GM23248 (cell line): ENCODE measurements at places on chromosomes 7 and 10. TPM values are rescaled to one million over a fixed set of nuclear protein-coding genes. Genes with fewer than 3 reads are reported as not detected.

DNA sequence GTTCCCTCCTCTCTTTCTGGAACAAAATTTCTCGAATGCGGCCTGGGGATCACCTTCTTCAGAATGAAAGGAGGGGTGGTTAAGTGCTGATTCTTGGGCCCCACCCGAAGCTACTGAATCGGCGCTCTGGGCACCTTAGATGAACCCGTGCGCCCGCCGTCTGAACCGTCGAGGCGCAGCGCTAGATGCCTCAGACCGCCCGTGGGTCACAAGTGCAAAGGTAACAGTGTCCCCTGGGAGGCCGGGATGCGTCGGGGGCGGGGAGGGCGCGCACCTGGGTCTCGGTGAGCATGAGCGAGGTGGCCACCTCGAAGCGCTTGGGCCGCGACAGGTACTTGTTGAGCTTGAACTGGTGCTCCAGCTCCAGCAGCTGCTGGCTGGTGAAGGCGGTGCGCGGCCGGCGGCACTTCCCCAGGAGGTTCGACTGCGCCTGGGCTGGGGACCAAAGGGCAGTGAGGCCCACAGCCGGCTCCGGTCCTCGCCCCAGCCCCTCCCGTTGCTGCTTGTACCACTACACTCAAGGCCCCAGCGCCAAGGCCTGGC lies 4.2 kb downstream of the MNX1 start:
- peaks cover 96% of the 10 kb centered on the region for H3K27me3 ChIP-seq
- H3K27ac ChIP-seq = no peak overlapping the region
- H3K4me3 ChIP-seq = no peak overlapping the region
- no peaks in the 10 kb centered on the region for H3K36me3 ChIP-seq
- no peak for DNase-seq
- no peaks in the 10 kb centered on the region for H3K4me1 ChIP-seq

SUGCT gene
- 7.1 and 8.9 TPM in 2 replicates for polyA plus RNA-seq

HHEX gene
- polyA plus RNA-seq = 0.10 and 0.32 TPM in 2 replicates

- DNase-seq = no peak
- no peaks in the 10 kb centered on the region for H3K27me3 ChIP-seq
- H3K4me3 ChIP-seq = no peak overlapping the region
- peaks cover 4% of the 10 kb centered on the region; the same call in 1 of the 2 replicates for H3K4me1 ChIP-seq
Measured at GRCh38 chr10:44971935-44972757, 6.5 kb downstream of the DEPP1 start.

DNA sequence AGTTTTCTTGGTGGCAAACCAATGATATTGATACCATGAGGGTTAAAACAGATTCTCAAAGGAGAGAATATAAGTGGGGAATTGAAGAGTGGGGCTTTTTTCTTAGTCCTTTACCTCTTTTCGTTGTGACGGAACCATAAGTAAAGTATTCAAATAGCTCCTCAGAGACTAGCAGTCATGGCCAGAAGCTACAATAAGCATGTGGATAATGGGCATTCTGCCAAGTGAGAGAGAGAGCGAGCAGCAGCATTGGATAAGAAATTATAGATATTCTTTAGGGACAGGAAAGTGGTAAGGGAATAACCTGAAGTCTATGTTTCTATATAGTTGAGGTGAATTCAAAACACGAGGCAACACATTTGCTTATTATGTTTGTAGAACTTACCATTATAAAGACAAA lies 235.1 kb downstream of the SEMA3E start:
- H3K27ac ChIP-seq = no peak overlapping the region
- peak; percentile 3 for DNase-seq
- H3K36me3 ChIP-seq = no peaks in the 10 kb centered on the region
- no peak overlapping the region for H3K4me3 ChIP-seq

GRCh38 chr7:152459724-152460251 lies 24.0 kb upstream of the KMT2C start:
- H3K27me3 ChIP-seq = no peaks in the 10 kb centered on the region
- no peak overlapping the region for H3K27ac ChIP-seq
- DNase-seq = peak; percentile 55
- 0 out of 2 replicates have a peak, but pooled peaks cover 4% of the 10 kb centered on the region for H3K4me1 ChIP-seq
- H3K36me3 ChIP-seq = no peaks in the 10 kb centered on the region
- no peak overlapping the region for H3K4me3 ChIP-seq

- no peaks in the 10 kb centered on the region for H3K27me3 ChIP-seq
- H3K36me3 ChIP-seq = no peaks in the 10 kb centered on the region; the same call in 1 of the 2 replicates
- no peak for DNase-seq
- no peak overlapping the region for H3K27ac ChIP-seq
- no peaks in the 10 kb centered on the region for H3K4me1 ChIP-seq
- H3K4me3 ChIP-seq = no peak overlapping the region
Measured at GRCh38 chr10:121844537-121844936, 83.3 kb downstream of the ATE1 start.

LAMB1 gene
- polyA plus RNA-seq = 107 and 108 TPM in 2 replicates

DNA sequence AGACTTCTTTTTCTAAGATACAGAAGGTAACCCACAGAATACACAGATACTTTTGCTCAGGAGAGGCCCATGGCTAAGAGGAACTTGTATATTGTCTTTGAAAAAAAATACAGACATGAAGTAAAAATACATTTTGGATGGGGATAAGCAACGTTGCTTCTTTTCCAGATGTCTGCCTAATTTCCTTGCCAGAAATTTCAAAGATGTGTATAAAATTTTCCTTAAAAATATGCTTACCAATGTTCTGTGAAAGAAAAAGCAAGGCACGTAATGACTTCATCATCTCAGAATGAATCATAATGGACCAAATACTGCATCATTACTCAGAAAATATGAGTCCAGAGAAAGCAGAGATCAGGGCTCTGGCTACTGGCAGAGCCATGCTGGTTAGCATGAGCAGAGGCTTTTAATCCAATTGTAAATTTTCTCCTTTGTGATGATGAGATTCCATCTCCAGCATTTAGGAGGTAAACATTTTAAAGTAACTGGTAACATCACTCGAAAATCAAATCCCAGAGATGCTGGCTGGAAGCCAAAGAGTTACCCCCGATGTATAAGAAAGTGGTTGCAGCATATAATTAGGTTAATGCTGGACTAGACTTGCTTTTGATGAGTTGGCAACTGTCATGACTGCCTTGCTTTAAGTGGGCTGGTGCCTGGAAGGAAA lies 272.5 kb downstream of the SEMA3A start:
- no peak overlapping the region for H3K4me3 ChIP-seq
- no peaks in the 10 kb centered on the region for H3K36me3 ChIP-seq
- H3K27ac ChIP-seq = no peak overlapping the region
- no peaks in the 10 kb centered on the region for H3K4me1 ChIP-seq

COL13A1 gene
- polyA plus RNA-seq = 12.8 and 15.2 TPM in 2 replicates

DNA sequence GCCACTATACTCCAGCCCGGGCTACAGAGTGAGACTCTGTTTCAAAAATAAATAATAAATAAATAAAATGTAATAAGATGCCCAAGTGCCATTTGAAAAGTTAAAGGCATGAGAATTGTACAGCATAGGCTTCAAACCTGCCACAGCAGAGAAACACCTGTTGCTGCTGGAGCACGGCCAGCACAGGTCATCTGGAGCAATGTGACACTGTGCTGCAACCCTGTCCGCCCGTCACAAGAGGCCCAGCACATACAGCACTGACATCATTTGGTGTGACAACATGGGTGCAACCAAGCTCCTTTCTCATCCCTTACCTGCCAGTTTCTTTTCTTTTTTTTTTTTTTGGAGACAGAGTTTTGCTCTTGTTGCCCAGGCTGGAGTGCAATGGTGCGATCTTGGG lies 1.3 kb downstream of the RFC2 start:
- no peak overlapping the region for H3K27ac ChIP-seq
- peak overlapping the region; percentile 85 for H3K4me3 ChIP-seq
- H3K36me3 ChIP-seq = peaks cover 3% of the 10 kb centered on the region; the same call in 1 of the 2 replicates
- H3K4me1 ChIP-seq = peaks cover 21% of the 10 kb centered on the region
- DNase-seq = no peak
- no peaks in the 10 kb centered on the region for H3K27me3 ChIP-seq

DNA sequence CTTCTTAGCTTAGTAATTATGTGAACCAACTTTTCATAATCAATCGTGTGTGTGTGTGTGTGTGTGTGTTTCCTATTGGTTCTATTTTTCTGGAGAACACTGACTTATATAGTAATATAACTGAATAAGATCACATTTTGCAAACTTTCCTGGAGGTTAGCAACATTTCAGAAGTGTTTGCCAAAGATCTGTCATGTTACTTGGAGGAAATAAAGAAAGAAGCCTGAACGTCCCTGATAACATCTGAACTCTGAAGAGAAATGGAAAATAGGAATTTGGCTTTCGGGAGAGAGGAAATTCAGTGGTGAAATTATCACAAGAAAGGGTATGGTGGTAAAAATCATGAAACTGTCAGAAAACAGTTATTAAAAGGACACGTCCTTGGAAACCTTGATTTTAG lies 984.4 kb upstream of the AUTS2 start:
- H3K27me3 ChIP-seq = no peaks in the 10 kb centered on the region
- no peaks in the 10 kb centered on the region for H3K36me3 ChIP-seq
- H3K27ac ChIP-seq = no peak overlapping the region
- DNase-seq = no peak

- H3K27me3 ChIP-seq = no peaks in the 10 kb centered on the region
- 0 out of 2 replicates have a peak overlapping the region, but pooled peaks have one; percentile 27 for H3K4me3 ChIP-seq
- DNase-seq = peak; percentile 51
- H3K36me3 ChIP-seq = 0 out of 2 replicates have a peak, but pooled peaks cover 7% of the 10 kb centered on the region
- peaks cover 54% of the 10 kb centered on the region for H3K4me1 ChIP-seq
Measured at GRCh38 chr10:27695706-27696105, 49.9 kb downstream of the MKX start.

DNA sequence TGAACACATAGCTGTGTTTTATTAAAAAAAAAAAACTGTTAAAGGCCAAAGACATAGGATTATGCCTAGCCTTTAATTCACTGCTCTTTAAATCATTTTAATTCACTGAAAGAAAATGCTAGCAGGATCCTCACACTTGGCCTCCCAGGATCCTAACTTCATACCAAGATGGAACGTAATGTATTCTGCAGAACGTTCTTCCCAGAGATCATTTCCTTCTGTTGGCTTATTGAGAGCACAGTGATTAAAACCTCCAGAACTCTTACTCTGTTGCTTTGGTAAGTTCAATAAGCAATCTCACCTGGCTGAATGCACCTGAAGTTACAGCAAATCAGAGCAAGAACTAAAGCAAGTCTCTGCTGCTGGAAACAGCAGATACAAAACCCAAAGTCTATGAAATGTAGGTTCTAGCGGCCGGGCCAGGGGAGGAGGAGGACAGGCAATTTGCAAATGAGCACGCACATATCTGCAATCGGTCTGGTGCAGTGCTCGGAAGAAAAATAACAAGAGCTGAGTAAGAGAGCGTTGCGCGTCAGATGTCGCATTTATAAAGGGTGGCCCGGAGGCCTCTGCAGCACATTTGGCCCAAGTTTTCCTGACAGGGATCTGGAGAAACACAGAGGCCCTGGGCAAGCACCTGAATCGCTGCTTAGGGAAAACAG lies 193.9 kb downstream of the FAM107B start:
- H3K4me1 ChIP-seq = no peaks in the 10 kb centered on the region; the same call in 1 of the 2 replicates
- H3K4me3 ChIP-seq = no peak overlapping the region
- no peaks in the 10 kb centered on the region for H3K27me3 ChIP-seq
- H3K36me3 ChIP-seq = no peaks in the 10 kb centered on the region

GPR22 gene
- polyA plus RNA-seq = 0.23 and 0.39 TPM in 2 replicates

- no peak overlapping the region for H3K27ac ChIP-seq
- no peaks in the 10 kb centered on the region for H3K27me3 ChIP-seq
- DNase-seq = no peak
- H3K36me3 ChIP-seq = peaks cover 56% of the 10 kb centered on the region; the same call in 1 of the 2 replicates
Measured at GRCh38 chr7:99042957-99043356, 101.0 kb downstream of the SMURF1 start.

- peak overlapping the region; percentile 69 for H3K27ac ChIP-seq
- peak; percentile 97 for DNase-seq
Measured at GRCh38 chr7:2109936-2110609, 122.7 kb downstream of the MAD1L1 start.

DNA sequence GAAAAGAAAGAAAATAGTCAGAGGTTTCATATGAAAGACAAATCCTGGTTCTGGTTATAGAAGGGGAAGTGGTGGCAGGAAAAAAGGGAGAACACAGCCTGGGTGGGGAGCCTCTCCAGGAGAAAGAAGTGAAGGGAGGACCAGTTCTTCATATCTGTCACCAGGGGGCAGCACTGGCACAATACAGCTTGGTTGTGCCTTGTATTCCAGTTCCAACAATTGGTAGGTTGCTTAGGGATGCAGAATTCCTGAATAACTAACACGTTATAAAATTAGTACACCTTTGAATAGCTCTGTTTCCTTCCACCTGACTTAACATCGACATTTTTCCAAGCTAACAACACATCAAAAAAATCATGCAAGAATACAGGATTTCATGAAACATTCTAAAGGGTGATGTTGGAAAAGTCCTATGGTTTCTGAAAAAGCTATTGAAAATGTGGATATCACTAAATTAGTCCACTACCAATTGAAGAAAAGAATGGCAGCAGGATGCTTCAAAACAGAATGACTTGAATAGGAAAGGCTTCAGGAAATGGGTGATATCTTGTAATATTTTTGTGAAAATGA lies 52.9 kb downstream of the CYP26A1 start:
- H3K4me3 ChIP-seq = no peak overlapping the region
- no peaks in the 10 kb centered on the region; the same call in 1 of the 2 replicates for H3K27me3 ChIP-seq
- H3K4me1 ChIP-seq = no peaks in the 10 kb centered on the region
- no peaks in the 10 kb centered on the region for H3K36me3 ChIP-seq
- DNase-seq = no peak

- H3K27me3 ChIP-seq = no peaks in the 10 kb centered on the region
- no peak overlapping the region for H3K27ac ChIP-seq
Measured at GRCh38 chr7:65915921-65916657, 43.2 kb downstream of the VKORC1L1 start.

DNA sequence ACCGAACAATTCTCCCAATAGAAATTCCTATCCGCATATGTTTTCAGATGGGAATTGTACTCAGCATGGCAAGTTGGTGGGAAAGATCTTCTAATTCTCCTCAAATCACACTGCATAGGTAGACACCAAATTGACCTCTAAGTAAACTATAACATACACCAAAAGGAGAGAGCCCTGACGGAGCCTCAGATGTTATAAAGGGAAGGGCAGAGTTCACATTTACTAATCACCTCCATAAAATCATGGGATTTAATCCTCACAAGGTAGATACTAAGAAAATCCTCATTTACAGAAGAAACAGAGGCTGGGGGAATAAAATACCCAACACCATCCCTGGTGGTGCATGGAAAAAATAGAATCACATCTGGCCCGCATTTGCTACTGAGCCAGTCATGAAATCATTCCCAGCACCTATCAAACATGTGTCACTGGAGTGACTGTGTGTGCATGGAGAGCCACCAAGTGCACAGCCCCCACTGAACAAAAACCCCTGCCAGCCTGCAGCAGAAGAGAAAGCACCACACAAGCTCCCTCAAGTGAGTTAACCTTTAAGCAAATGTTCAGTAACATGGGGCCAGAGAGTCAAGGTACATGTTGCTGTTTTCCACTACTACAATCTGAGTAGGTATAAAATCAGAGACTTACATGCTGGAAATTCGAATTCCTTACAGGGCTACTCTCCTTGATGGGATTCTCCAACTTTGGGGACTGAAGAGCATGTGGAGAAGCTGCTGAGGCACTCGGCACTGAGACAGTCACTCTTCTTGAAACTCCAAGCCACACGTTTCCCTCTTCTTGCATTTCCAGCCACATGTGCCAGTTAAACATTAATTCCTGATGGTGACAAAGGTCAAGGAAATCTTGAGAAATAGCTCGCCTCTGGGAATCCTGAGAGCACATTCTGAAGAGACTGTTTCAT lies at the start of gene DDC:
Gene DDC, minus strand, starts transcription at position 766 of the 919 bp plus-strand sequence. CDS start 21,320 bp downstream, outside the sequence.
- H3K27ac ChIP-seq = no peak within 1 kb of the TSS
- peaks cover 20% of the 10 kb centered on the region for H3K27me3 ChIP-seq
- DNase-seq = no peak
- no peak within 1 kb of the TSS for H3K4me3 ChIP-seq
- no peaks in the 10 kb centered on the region for H3K4me1 ChIP-seq

GRCh38 chr10:49689882-49690510 lies 10.5 kb downstream of the C10orf53 start:
- H3K4me1 ChIP-seq = peaks cover 9% of the 10 kb centered on the region; the same call in 1 of the 2 replicates
- H3K27ac ChIP-seq = no peak overlapping the region
- H3K36me3 ChIP-seq = no peaks in the 10 kb centered on the region
- no peak for DNase-seq
- H3K4me3 ChIP-seq = no peak overlapping the region

GALNT17 gene
- polyA plus RNA-seq = not detected in 2 replicates
